ENCODE measurements at places on chromosomes 6 and 20.

DNA sequence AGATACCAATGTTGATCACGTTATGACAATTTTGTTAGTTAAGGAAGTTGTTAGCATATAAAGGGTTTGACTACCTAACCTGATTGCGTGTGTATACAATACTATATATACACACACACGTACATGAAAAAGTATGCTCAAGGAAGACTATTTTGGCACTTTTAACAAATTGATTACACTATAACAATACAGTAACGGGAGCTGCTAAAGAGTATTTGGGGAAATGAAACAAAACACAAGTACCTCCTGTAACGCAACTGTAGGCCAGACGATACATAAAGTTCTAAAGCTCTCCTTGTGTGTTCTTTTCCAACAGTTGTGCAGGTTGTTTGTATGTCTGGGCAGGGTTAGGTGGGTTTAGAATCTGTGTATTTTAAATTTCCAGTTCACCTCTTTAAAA lies 98.7 kb downstream of the PLEKHG1 start:
- no peak for DNase-seq

- no peak for DNase-seq
These were observed 32.4 kb downstream of the TRAF3IP2 start for GRCh38 chr6:111573131-111573883.

DNA sequence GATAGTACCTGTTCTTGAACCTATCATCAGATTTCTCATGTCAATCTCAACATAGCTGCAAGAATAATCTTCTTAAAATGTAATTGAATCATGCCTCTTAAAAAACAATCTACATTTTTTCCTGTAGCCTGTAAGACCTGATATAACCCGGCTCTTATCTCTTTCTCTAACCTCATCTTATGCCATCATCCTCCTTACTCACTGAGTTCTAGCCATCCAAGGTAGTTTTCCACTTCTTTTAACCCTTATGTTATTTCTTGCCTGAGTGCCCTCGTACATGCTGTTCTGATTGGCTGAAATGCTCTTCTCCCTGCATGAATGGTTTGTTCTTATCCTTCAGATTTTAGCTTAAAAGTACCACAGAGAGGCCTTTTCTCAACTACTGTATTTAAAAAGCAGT lies 16.4 kb downstream of the SLC17A5 start:
- no peak for DNase-seq

DNA sequence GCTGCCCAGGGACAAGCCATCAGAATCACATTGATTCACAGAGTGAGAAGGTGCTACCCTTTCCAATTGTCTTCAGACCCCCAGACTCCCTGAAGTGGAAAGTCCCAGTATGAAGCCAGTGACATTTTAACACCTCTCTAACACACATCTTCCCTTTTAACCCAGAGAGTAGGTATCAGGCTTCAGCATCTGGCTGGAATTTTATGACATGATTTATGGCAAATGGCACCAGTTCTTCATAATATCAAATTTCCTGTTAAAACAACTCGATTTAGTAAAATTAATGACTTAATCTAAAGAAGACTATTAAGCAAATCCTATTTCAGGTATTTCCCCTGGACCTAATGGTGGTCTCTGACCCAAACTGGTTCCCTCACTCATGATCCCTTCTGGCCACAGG lies 25.0 kb downstream of the KCNB1 start:
- DNase-seq, result no peak

GRCh38 chr20:31870726-31871617 lies 538 bp downstream of the TTLL9 start:
- no peak for DNase-seq

DNA sequence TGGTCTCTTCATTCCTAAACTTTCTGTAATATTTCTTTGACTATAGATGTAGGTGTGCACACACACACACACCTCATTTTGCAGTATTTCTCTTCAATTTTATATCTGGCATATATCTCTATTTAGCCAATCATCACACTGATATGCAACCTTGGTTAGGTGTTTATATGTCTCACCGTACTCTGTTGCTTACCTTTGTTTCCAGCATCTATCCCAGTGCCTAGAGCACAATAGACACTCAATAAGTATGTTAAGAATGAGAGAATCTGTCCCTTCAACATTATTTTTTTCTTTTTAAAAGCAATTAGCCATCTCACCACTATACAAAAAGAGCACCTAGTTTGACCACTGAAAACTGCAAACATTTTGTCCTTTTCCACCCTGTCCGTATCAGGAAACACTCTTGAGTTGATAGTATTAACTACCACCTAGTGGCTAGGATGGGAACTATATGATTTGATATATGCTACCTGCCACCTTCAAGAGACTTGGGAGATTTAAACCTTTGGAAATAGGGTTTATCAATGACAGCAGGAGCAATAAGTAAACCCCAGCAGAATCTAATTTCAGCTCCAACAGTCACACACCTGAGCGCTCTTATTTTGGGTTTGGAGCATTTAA lies 48.7 kb upstream of the RSPO3 start:
- no peak for DNase-seq

GRCh38 chr20:4844751-4845465 lies 123.2 kb downstream of the PRND start:
- DNase-seq, result no peak

- DNase-seq, result no peak
These were observed 103.0 kb downstream of the LMBRD1 start for GRCh38 chr6:69693762-69694161.

- no peak for DNase-seq
These were observed 9.0 kb upstream of the DDX27 start for GRCh38 chr20:49210101-49210756.

GRCh38 chr6:45590226-45590625 lies 212.5 kb upstream of the SUPT3H start:
- DNase-seq, result no peak

DNA sequence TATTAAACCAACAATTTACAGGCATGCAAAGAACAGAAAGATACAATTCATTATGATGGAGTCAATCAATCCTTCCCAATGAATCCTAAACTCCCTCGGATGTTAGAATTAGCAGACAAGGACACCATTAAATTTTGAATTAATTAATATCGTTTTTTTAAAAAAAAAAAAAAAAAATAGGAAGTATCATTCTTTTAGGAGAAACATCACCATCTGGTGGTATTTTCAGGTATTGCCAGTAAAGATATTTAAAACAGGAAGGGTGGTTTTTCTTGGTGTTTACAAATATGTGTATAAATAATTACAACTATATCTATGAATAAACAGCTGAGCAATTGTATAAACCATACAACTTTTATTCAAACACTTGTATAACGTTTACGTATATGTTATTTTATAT lies 564.4 kb downstream of the HAO1 start:
- no peak for DNase-seq

GRCh38 chr6:45923831-45924391 lies 91.7 kb downstream of the CLIC5 start:
- DNase-seq, result no peak

- DNase-seq, result no peak
These were observed 683.4 kb downstream of the RNF144B start for GRCh38 chr6:19070520-19070919.

DNA sequence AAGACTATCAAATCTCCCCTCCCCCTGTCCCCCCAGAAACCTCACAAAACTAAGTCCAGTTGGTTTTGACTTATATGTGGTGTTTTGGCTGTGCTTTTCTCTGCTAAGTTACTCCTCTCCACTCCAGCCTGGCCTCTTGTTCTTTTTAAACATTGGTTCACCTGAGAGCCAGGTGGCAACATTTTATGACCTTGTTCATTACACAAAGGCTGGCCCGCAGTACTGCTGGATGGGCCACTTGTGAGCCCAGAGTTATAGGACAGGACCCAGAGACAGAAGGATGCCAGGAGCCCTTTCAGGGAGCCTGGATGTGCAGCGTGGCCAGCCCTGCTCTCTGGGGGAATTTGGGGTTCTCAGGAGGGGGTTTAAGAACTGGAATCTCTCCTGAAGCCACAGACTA lies 90.0 kb downstream of the RAMACL start:
- DNase-seq, result no peak

DNA sequence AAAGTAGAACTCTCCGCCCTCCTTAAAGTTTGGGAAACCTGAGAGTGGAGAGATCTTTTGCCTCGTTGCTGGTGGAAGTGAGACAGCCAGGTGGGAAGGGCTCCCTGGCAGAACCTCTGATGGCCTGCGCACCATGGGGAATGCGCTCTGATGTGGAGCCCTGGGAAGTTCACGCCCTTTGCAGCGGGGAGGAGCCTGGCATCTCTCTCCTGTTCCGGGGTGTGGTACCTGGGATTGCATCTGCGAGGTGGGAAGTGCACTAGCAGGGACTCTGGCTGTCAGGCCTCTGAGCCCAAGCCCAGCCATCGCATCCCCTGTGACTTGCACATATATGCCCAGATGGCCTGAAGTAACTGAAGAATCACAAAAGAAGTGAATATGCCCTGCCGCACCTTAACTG lies 159.8 kb downstream of the AKAP7 start:
- DNase-seq, result no peak

GRCh38 chr20:63895952-63896263 lies 982 bp downstream of the DNAJC5 start:
- DNase-seq, result no peak

DNA sequence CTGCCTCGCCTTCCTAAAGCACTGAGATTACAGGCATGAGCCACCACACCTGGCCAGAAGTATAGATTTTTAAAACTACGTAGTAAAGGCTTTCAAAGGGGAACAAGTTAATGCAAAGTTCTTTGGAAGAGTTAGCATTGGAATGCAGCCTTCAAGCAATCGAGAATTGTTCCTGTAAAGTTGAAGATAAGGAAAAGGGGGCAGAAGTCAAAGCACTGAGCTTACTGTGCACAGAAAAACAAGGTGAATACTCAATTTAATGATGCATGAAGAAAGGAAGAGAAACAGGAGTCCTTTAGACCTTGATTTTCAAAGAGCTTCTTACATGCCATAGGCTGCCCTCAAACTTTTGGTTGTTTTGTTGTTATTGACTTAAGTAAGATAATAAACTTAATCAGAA lies 29.1 kb upstream of the LGSN start:
- no peak for DNase-seq

DNA sequence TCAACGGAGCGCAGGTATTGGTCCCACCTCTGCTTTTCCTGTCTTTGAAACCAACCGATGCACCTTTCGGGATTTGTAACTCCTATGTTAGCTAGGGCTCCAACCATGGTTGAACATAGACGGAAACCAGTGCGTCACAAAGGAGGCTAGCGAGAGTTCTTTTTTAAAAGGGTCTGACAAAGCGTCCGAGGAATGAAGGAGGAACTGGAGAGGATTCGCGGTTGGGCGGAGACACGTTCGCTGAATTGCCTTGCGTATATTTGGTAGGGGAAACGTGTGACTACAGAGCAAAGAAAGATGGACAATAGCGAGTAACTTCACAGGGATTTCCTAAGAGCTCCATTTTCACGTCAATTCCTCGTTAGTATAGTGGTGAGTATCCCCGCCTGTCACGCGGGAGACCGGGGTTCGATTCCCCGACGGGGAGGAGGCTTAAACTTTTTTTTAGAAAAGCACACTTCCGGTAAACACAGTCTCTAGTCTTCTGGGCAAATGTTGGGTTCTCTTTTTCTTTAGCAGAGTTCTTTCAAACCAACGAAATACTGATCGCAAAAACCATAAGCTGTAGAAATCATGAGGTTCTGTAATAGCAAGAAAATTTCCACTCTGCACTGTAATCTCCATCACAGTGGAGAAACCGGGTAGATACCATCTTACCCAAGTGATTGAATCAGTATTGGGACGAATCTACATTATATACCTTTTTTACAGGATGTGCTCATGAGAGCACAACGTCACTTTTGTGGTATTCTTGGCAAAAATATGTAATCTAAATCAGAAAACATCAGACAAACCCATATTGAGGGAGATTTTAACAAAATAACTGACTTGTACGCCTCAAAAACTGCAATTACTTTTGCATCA lies 6.6 kb upstream of the ZNF184 start:
- DNase-seq, result peak; percentile 86

GRCh38 chr6:13006578-13007300 lies 290.2 kb downstream of the PHACTR1 start:
- DNase-seq, result peak; percentile 12

DNA sequence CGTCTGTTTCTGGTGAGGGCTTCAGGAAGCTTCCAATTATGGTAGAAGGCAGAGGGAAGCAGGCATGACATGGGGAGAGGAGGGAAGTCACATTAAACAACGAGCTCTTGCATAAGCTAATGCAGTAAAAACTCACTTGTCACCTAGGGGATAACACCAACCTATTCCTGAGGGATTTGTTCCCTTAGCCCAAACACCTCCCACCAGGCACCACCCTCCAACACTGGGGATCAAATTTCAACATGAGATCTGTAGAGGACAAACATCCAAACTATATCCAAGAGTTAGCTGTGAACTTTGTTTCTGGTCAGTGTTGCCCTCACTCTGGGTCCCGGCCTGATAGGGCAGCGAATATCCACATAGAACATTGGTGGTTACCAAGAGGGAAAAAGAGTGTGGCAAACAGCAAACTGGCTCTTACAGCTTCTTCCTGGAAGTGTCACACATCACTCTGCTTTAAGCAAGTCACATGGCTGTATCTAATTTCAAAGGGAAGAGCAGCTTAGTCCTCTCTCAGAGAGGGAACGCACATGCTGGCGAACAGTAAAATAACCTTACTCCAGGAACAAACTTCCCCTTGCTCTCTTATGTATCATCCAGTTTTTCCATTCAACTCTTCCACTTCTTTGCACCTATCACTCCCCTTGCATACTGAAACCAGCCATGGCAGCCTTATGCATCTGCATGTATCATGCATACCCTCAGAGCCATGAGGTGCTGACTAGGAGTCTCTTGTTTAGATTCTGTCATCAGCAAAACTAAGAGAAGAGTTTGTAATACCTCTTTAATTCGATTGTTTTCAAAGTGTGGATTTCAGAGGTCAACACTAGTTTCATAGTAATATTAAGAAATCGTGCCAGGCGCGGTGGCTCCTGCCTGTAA lies 4.8 kb upstream of the MOCS1 start:
- no peak for DNase-seq

GRCh38 chr6:166987930-166988329 lies 11.3 kb upstream of the CEP43 start:
- DNase-seq, result no peak

Data from bone marrow (tissue), 2 donors.